ENCODE measurements at places on chromosomes 12 and 14. TPM values are rescaled to one million over a fixed set of nuclear protein-coding genes. Genes with fewer than 3 reads are reported as not detected.
A peak's percentile ranks its signal among the peaks of the same experiment; 100 is the strongest.

The IQSEC3 gene
- 0.46 TPM for total RNA-seq

GRCh38 chr12:49664591-49665239 is 41.4 kb downstream of the PRPF40B start:
- DNase-seq = no peak

GRCh38 chr14:77485256-77485655 is 13.4 kb downstream of the ISM2 start:
- DNase-seq = no peak

- peak; percentile 53 for DNase-seq
Measured at GRCh38 chr14:91872011-91872501, 4.7 kb upstream of the TC2N start.

- no peak for DNase-seq
Measured at GRCh38 chr14:31712244-31713127, 151.3 kb downstream of the NUBPL start.

DNA sequence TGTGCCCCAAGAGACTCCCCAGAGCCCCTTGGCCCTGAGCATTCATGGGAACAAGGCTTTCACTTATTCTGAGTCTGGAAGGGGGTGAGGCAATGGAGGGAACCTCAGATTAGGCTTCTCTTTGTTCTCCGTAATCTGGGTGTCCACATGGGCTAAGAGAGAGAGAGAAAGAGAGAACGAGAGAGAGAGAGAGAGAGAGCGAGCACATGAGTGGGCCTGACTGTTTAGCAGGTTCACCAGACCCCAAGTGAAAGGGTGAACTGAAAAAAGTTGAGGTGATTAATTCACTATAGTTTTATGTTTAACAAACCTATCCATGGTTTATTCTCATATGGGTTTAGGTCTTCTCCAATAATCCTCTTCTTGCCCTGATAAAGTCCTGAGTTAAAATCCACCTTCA is 183.4 kb upstream of the VASH1 start:
- DNase-seq = no peak

The GLT1D1 gene
- total RNA-seq = 0.18 TPM

DNA sequence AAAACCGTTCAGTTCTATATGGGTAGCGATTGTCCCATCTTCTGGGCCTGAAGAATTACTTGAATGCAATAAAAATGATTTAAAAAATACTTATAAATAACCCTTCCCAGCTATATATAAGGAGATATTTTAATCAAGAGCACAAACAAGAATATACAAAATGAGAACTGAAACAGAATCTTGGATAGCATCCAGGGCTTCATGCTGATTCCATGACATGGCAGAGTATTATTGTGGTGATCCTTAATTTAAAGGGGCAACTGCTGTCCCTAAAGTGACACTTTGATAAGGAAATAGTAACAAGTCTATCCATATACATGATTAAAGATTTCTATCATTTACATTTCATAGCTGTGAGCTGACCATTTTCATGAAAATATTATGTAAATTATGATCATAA is 18.8 kb downstream of the WBP11 start:
- DNase-seq = no peak

- no peak for DNase-seq
Measured at GRCh38 chr12:62717643-62718042, 217.3 kb downstream of the PPM1H start.

DNA sequence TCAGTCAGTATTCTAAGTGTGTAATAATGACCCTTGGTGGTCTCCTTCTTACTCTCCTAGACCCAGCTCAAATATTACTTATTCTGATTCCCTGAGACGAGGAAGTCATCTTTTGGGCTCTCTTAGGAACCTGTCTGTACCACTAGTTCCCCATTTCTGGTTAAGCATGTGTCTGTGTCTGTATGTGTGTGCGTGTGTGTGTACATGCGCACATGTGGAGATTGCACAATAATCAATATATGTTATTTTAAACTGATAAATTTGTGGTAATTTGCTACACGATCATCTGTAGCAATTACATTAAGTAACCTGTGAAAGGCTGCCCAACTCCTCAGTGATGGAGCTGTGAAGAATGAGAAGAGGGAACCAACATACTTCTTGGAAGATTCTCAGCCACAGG is 132.2 kb downstream of the ASCL4 start:
- DNase-seq = no peak

- DNase-seq = no peak
Measured at GRCh38 chr12:53551889-53552291, 44.6 kb upstream of the NPFF start.

The SCN8A gene
- 0.46 TPM for total RNA-seq

DNA sequence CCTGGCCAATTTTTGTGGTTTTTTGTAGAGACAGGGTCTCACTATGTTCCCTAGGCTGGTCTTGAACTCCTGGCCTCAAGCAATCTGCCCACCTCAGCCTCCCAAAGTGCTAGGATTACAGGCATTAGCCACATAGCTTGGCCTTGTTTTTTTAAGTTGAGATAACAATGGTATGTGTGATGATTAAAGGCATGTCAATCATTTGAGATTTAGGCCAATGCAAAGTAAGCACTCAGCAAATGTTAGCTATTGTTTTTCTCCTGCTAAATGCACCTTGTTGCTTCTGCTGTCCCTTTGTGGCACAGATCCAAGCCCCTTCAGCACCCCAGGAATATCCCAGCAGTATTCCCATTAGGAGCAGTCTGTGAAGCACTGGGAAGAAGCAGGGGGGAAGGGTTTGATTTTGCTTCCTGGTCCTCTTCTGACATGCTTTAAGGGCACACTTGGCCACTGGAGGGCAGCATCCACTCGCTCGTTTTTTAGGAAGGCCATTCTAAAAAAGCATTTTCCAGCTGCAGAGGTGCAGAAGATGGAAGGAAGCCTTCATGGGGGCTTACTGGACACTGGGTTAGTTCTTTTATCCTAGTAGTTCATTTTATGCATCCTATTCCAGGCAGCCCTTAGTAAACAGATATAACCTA is 70.2 kb upstream of the ZFP36L1 start:
- DNase-seq = peak; percentile 47

GRCh38 chr12:110286623-110287022 is 5.6 kb downstream of the ATP2A2 start:
- DNase-seq = no peak

The CARMIL3 gene
- 1.3 TPM for total RNA-seq

The ACSS3 gene
- total RNA-seq = not detected

DNA sequence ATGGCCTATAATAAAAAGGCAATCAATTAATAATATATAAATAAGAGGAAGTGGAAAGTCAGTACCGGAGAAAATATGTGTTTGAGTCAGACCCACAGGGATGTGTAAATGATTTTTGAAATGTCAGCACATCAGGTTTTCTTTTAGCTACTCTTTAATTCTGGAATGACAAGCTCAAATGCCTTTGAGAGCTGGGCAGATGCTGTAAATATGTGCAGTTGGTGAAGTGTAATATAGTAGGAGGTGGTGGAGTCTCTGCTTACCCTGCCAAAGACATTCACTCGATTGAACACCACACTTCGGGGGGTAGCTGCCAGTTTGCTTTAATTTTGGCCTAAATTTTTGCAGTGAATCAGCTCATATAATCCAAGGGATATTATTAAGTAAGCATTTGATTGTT is 93.0 kb downstream of the PLEKHA5 start:
- DNase-seq = no peak

GRCh38 chr14:83289390-83289789 is 1755.7 kb upstream of the SEL1L start:
- no peak for DNase-seq

- DNase-seq = no peak
Measured at GRCh38 chr12:52307836-52308805, 13.1 kb downstream of the KRT83 start.

- no peak for DNase-seq
Measured at GRCh38 chr14:101844219-101844618, 82.7 kb downstream of the PPP2R5C start.

The LHX5 gene
- not detected for total RNA-seq

GRCh38 chr12:112595410-112595809 is 176.7 kb downstream of the PTPN11 start:
- no peak for DNase-seq

DNA sequence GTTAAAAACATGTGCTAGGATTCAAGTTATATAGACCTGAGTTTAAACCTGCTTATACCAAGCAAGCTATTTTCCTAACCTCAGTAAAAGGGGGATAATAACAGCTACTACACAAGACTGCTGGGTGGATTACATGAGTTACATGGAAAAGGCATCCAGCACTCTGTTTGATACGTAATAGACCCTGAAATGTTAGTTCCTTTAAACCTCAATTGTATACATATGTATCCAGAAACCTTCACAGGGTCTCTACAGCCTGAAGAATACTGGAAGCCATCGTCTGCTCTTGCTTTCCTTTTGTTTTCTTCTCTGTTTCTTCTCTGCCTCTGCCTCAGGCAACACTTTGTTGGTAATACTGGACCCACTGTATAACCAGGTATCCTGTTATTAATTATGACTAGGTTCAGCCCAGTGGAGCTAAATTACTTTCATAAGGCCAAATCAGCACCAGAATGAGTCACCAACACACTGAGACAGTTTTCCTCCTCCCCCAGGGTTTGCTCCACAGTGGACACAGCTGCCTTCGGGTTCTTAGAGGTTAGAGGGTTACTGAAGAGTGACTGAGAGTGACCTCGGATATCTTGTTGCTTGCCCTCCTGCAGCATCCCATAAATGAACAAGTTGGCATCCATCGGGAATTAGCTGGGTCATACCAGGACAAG is 127.1 kb downstream of the CAPZA3 start:
- DNase-seq = no peak

GRCh38 chr14:59630288-59630963 is 53.8 kb upstream of the CCDC175 start:
- DNase-seq = no peak

DNA sequence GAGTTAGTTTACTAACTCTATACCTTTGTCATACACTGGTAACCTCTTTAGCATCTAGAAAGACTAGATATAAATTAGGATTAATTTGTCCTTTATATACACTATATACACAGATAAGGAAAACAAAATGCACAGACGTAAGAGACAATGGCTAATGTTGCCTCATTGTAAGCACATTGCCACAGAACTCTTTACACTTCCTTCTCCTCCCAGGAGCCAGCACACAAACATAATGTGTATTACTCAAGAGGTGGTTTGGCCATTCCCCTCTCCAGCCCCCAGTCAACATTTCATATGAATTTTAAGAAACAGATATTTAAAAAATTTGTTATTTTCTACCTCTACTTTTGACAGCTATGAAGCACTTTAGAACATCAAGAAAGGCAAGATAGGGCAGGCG is 131.4 kb upstream of the OR4E1 start:
- DNase-seq = no peak

The KRT81 gene
- 0.19 TPM for total RNA-seq

GRCh38 chr12:57044468-57044867 is 5.5 kb downstream of the MYO1A start:
- DNase-seq = no peak

The CLEC2D gene
- total RNA-seq = 321 TPM

DNA sequence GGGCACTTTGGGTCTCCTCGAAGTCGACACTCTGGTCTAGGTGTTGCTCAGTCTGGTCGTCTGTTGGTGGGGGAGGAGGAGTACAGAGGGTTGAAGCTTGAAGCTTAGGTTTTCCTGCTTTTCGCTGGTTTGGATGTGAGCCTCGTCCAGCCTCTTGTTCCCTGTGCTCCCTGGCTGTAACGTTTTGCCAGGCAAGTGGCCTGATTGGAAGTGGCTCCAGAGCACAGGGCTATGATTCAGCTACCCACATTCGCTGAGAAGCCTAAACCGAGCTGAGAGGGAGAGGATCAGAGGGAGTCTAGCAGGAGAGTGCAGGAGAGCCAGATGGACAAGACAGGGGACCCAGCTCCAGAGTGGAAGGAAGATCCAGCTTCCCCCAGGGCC is 6.1 kb downstream of the HOXC10 start:
- DNase-seq = no peak

The OTUB2 gene
- total RNA-seq = 0.53 TPM

GRCh38 chr12:31742891-31743290 is 14.1 kb upstream of the AMN1 start:
- no peak for DNase-seq

- no peak for DNase-seq
Measured at GRCh38 chr14:54339771-54340170, 57.0 kb upstream of the CDKN3 start.

DNA sequence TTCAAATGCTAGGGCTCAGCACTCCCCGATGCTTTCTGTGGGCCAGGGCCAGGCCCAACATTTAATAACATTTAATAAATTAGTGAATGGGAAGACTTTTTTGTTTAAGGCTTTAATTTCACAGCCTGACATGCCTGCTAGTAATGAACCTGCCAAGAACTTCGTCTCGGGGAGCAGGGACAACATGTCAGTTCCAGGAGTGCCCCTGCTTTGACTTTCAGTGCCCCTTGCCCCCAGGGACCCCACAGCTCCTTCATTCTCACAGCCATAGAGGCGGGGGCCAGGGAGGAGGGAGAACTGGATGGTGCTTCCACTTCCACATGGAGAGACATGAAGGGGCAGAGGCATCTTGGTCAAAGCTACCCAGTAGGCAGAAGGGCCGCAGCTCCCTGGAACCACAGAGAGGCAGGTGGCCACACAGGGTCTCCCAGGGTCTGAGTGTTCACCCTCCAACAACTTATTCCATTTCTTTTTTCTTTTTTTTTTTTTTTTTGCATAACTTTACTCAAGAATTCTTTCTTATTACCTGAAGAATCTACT is 66.0 kb upstream of the DDX11 start:
- DNase-seq = no peak

The PTHLH gene
- total RNA-seq = 0.18 TPM

DNA sequence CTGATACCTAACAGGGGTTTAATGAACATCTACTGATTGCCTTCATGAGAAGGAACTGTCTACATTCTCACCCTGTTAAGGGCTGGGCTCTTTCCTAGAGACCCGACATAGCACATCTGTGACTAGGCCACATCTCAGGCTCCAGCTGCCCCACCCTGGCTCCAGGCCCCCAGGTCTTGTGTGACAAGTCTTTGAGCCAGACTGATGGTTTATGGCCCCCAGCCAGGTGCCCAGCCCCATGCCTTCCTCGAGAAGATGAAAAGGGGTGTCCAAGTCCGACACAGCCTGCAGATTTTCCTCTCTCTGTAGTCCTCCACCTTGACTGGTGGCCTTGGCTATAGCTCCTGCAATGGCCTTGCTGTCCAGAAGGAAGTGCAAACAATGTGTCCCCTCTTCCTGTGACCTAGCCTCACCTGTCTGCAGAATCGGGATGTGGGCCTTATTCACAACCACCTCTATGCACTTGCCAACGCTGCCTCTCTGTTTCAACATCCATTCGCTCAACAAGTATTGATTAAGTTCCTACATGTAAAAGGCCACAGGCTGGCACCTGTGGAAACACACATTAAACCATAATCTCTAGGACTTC is 4.2 kb downstream of the ACTN1 start:
- no peak for DNase-seq

DNA sequence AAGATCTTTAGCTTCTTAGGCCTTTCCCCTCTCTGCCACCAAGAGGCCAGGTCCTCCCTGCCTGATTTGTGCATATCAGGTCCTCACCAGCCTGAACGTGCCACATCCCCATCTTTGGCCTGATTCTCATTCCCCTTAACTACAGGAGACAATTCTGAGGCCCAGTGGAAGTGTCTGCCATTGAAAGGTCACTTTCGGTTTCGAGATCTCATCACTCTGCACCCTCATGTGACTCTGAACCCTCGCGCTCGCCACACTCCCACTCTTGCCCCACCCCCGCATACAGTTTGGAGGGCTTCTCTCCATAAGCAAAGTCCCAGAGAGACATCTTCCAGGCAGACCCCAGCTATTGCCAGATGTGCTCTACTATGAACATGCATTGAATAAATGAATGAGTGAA is 189.0 kb downstream of the NTF3 start:
- no peak for DNase-seq

- DNase-seq = no peak
Measured at GRCh38 chr12:48109424-48109823, 3.5 kb upstream of the SENP1 start.

The RHOJ gene
- total RNA-seq = not detected

Measured in activated T-cell treated with anti-CD3 and anti-CD28 coated beads, Interleukin-2, amount 50 U/mL, for 4 hours (primary cell).